ENCODE measurements at places on chromosomes 11 and 22.

DNA sequence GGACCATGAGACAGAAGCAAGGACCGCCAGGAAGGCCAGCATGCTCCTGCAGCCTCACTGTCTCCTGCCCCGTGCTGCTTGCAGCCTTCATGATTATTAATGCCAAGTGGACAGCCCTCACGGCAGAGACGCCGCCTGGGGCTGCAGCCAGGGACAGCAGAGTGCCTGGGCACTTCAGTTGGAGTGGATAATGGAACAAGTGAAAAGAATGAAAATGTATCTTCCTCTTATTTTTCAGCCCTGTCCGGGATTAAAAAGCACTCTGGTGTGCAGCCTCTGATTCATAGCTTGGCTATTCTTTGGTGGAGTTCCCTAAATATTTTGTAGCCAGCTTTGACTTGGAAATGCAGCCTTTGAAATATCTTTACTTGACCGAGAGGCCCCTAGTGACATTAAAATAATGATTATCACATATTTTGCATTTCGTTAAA is 1404.2 kb downstream of the BRD1 start:
- DNase-seq = no peak

GRCh38 chr22:30167734-30168133 is 78.8 kb downstream of the LIF start:
- no peak for DNase-seq

- DNase-seq = no peak
Measured at GRCh38 chr22:46017166-46017565, 40.2 kb upstream of the WNT7B start.

GRCh38 chr11:68044898-68045351 is 6.1 kb downstream of the TCIRG1 start:
- no peak for DNase-seq

DNA sequence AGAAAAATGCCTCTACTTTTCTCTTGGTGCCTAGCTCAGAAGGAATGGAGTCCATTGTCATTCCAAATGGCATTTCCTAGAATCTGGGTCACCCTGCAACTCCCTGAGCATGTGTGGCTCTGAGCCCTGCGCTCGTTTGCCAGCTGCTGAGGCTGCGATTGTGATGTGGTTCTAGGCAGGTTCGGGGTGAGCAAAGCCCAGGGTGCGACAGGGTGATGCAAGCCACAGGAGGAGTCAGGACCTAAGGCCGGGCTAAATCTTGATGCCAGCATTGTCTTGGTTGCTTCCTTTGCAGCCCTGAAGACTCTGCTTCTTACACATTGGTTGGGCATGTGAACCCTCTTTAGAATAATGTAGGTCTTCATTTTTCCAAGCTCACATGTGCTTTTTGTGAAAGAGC is 131.0 kb downstream of the MORC2 start:
- DNase-seq = no peak

DNA sequence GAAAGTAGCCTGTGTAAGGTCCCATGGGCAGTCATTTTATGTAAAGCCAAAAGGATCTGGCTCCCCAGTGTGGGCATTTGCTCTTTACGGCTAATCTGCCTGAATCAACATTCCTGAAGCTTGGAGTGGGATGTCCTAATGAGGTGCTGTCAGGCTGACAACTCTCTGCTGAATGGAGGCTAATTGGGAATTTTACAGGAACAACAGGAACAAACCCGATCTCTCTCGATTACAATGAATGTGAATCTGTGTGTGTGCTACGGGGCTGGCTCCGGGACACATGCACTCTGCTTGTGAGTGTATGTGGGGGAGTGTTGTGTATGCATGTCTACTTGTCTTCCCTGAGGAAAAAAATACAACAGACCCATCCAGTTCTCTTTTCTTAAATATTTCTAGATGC is 415.2 kb downstream of the TENM4 start:
- no peak for DNase-seq

DNA sequence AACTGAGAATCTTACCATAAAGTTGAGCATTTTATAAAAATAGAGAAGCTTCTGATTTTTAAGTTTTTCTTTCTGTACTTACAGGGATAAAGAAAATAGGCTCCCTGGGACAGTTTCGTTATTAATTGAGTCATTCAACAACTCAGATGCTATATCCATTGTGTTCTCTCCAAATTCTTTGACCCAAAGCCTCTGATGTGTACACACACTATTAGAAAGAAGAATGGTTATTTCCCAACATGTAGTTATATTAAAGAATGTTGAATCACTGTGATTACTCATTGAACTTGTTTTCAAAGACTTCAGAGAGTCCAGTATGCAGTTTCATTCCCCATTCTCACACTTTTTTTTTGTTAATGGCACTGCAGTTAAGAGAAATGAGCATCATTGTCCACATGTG is 734.3 kb upstream of the ARHGAP42 start:
- DNase-seq = no peak

GRCh38 chr22:20882855-20883254 is 24.0 kb downstream of the SNAP29 start:
- no peak for DNase-seq

DNA sequence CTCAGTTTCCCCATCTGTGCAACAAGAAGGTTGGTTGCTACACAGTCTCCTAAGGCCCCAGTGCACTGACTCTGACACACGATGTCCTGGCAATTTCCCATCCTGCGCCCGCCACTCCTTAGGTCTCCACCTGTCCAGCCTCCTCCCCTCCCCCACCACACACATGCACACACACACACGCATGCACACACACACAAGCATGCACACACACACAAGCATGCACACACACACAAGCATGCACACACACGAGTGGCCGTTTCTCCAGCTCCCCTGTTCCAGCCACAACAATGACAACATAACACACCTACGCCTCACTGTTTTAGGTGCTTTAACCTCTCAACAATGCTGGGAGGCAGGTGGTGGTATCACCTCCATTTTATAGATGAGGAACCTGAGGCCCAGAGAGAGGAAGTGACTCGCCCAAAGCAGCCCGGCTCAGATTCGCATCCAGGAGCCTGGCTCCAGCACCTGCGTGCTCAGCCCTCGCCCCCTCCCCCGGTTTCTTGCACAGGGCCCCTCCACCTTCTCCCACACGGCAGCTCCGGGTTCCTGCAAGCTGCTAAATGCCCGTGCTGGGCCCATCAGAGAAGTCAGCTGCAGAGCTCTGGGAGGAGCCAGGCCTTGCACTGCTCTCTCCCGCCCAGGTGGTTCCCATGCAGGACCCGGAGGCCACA is 13.0 kb downstream of the CYTH4 start:
- DNase-seq = no peak

Measured in right forelimb (tissue), 1 donor.